ENCODE measurements at places on chromosomes 13 and 19.

- H3K27me3 ChIP-seq, result no peaks in the 10 kb centered on the region
- DNase-seq, result no peak
These were observed 10.3 kb downstream of the ZNF480 start for GRCh38 chr19:52307275-52307674.

DNA sequence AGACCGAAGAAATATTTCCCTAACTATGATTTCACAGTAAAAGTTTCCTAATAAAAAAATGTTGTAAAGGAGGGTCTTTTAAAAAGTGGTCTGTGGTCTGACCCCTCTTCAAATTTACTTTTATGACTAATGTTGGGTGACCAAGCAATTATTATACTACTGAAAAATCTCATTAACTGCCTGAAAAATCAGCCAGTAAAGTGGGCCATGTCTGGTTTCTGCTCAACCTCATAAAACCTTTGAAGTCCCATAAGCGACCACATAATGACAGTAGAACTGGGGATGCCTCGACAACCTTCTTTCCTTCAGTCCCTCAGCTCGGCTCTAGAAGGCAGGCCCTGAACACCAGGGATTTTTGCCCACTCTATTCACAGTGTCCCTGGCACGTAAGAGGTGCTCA, 434.3 kb downstream of the EFNB2 start:
- no peak for DNase-seq
- no peak overlapping the region for H3K4me3 ChIP-seq
- peaks cover 3% of the 10 kb centered on the region for H3K4me1 ChIP-seq
- no peaks in the 10 kb centered on the region for H3K27me3 ChIP-seq

DNA sequence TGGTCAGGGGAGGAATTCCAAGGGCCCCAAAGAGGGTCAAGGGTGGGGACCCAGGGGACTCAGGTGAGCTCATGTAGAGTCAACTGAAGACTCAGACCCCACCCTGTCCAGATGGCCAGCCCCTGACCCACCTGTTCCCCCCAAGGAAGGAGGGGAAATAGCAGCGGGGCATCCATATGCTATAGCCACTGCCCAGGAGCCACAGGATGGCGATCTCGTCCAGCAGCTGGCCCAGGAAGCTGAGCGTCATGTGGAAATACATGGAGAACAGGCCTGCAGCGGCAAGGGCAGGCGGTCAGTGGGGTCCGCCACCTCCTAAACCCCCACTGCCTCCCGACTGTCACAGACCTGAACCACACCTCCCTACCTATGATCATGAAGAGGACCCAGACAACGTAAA, 21.4 kb downstream of the ACER1 start:
- no peaks in the 10 kb centered on the region for H3K36me3 ChIP-seq
- H3K4me3 ChIP-seq, result no peak overlapping the region
- H3K4me1 ChIP-seq, result no peaks in the 10 kb centered on the region
- H3K27me3 ChIP-seq, result no peaks in the 10 kb centered on the region
- H3K27ac ChIP-seq, result no peak overlapping the region
- no peak for DNase-seq

- H3K27ac ChIP-seq, result no peak overlapping the region
- no peaks in the 10 kb centered on the region for H3K36me3 ChIP-seq
- no peaks in the 10 kb centered on the region for H3K4me1 ChIP-seq
- DNase-seq, result no peak
- no peak overlapping the region for H3K4me3 ChIP-seq
These were observed 8.4 kb upstream of the SIGLEC12 start for GRCh38 chr19:51509823-51510660.

- H3K4me1 ChIP-seq, result no peaks in the 10 kb centered on the region
- peak; percentile 27 for DNase-seq
- no peak overlapping the region for H3K4me3 ChIP-seq
- no peaks in the 10 kb centered on the region for H3K27me3 ChIP-seq
These were observed 23.1 kb downstream of the TBC1D4 start for GRCh38 chr13:75458696-75459422.

GRCh38 chr13:74773248-74773647, 639.0 kb upstream of the KLF12 start:
- H3K4me3 ChIP-seq, result no peak overlapping the region
- H3K36me3 ChIP-seq, result no peaks in the 10 kb centered on the region
- no peak overlapping the region for H3K27ac ChIP-seq
- no peaks in the 10 kb centered on the region for H3K27me3 ChIP-seq

DNA sequence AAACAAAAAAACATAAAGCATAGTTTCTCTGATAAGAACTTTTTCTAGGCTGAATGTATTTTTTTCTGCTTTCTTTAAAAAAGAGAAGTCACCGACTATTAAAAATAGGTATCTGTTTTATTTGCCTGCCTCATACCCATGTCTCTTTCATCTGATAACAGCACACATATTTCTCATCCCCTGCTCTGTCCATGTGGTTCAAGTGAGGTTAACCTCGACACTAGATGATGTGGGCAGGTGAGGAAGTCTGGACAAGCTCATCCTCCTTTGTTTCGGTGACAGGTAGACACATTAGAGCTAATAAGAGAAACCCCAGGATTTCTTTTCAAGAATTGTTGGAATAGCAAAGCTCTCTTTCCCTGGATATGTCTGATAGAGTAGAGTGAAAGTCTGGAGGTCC, 222.7 kb downstream of the GPC5 start:
- no peaks in the 10 kb centered on the region for H3K27me3 ChIP-seq
- DNase-seq, result no peak
- H3K27ac ChIP-seq, result no peak overlapping the region
- H3K36me3 ChIP-seq, result no peaks in the 10 kb centered on the region
- H3K4me3 ChIP-seq, result no peak overlapping the region

GRCh38 chr19:2578901-2579677, 103.2 kb downstream of the GADD45B start:
- no peaks in the 10 kb centered on the region for H3K36me3 ChIP-seq
- H3K27ac ChIP-seq, result peak overlapping the region; percentile 68
- H3K27me3 ChIP-seq, result no peaks in the 10 kb centered on the region
- DNase-seq, result peak; percentile 92
- peaks cover 18% of the 10 kb centered on the region for H3K4me1 ChIP-seq
- H3K4me3 ChIP-seq, result peak overlapping the region; percentile 37

DNA sequence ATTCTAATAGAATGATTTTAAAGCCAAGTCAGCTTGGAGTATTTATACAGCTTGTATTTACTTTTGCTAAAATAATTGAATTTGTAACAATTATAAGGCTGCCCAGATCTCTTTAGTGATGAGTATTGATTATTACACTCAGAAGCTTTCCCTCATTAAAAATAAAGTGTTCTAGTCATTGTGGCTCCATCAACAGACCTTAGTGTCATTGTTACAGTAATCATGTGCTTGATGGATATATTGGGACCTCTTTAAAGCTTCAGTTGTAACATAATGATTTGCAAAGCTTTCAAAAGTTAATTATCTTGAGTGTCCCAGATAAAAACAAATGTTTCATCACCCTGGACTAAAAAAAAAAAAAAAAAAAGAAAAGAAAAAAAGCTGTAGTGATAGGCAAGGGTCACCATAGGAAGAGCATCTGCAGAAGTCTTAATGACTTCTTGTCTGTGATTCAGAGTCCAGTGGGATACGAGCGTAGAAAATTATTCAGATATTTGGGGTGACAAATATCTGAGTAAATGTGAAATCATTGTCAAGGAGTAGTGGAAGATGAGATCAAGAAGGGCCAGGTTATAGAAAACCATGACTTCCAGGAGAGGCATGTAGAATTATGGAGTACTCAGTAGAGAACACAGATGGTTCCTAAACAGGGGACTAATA, 369.6 kb downstream of the DCT start:
- H3K4me1 ChIP-seq, result no peaks in the 10 kb centered on the region
- no peak overlapping the region for H3K27ac ChIP-seq

DNA sequence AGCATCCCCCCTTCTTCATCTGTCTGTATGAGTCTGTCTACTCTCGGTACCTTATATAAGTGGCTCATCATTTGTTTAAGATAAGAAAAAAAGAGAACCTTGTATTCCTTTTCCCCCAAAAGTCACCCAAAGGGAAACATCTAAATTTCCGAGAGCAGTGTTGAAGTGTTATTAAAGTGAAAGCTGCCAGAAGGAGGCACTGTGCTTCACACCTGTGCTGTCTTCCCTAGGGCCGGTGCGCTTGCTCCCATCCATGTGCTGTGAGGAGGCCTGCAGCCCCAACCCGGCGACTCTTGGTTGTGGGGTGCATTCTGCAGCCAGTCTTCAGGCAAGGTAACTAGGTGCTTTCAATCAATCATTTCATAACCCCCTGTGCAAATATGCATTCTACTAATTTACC, 97.5 kb downstream of the TNFRSF19 start:
- H3K27ac ChIP-seq, result no peak overlapping the region
- no peak for DNase-seq
- H3K36me3 ChIP-seq, result no peaks in the 10 kb centered on the region
- no peaks in the 10 kb centered on the region for H3K4me1 ChIP-seq
- H3K27me3 ChIP-seq, result no peaks in the 10 kb centered on the region
- no peak overlapping the region for H3K4me3 ChIP-seq

DNA sequence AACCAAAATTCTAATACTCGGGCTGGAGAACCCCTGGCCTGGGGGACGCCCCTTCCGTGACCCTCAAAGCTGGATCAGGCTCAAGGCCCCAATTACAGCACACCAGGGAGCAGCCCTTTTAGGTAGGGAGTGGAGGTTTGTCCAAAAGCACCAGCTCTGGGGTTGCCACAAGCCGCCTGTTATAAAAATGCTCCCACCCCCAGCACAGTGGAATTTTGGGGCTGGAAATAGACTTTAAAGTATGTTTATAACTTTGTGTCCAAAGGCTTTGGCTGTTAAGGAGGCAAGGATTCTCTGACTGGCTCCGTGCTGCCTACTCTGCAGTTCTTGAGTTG, 564 bp upstream of the GMIP start:
- no peak for DNase-seq
- H3K4me3 ChIP-seq, result no peak overlapping the region
- no peaks in the 10 kb centered on the region for H3K36me3 ChIP-seq
- no peaks in the 10 kb centered on the region for H3K27me3 ChIP-seq
- H3K27ac ChIP-seq, result no peak overlapping the region
- peaks cover 4% of the 10 kb centered on the region for H3K4me1 ChIP-seq

DNA sequence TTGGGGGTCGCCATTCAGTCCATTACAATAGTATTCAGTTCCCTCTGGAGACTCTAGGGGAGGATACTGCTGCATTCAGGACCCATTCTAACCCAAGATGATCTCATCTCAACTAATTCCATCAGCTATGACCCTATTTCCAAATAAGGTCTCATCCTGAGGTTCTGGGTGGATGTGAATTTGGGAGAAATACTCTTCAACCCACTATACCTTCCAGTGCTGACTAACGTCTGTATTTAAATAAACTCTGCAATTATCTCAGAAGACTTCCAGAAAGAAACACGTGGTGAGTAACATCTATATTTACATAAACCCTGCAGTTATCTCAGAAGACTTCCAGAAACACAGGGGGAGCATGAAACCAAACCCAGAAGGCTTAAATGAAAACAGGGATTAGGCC, 1300.7 kb downstream of the PCDH9 start:
- no peak overlapping the region for H3K27ac ChIP-seq
- no peak for DNase-seq
- H3K4me3 ChIP-seq, result no peak overlapping the region

GRCh38 chr13:34174671-34175145, 356.8 kb downstream of the RFC3 start:
- H3K4me1 ChIP-seq, result no peaks in the 10 kb centered on the region
- H3K27me3 ChIP-seq, result no peaks in the 10 kb centered on the region
- no peak for DNase-seq
- no peak overlapping the region for H3K27ac ChIP-seq

DNA sequence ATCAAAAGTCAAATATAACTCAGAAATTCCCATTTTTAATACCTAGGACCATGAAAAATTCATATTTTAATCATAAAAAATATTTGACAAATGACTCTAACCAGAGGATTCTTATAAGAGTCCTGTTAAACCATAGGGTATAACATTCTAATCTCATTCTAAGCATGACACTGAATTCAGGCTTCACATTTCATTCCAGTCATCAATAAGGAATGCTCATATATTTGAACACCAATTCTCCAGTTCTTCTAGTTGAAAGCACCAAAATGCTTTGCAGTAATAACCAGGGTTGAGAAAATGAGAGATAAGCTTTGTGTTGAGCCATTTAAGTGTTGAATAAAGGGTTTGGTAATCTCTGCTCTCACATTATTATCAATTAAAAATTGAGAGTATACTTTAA, 147.5 kb downstream of the VWA8 start:
- no peaks in the 10 kb centered on the region for H3K4me1 ChIP-seq
- DNase-seq, result no peak
- no peaks in the 10 kb centered on the region for H3K27me3 ChIP-seq
- no peaks in the 10 kb centered on the region for H3K36me3 ChIP-seq

DNA sequence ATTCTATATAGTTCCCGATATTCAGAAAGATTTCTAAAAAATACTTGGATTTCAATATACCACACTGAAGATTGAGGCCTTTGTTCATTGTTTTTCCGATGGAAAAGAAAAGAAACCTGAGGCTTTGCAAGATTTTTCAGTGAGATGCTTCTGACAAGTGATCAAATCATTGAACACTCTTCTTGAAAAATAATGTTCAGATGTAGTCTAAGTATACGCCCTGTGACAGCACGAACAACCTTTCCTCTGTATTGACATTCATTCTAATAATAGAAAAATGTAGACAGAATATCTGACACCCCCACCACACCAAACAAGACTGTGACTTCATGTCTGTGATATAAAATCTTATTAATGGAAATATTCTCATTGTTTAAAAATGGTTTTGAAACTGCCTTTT, 650.7 kb upstream of the KLHL1 start:
- H3K4me3 ChIP-seq, result no peak overlapping the region
- H3K27ac ChIP-seq, result no peak overlapping the region
- no peak for DNase-seq
- H3K4me1 ChIP-seq, result no peaks in the 10 kb centered on the region
- no peaks in the 10 kb centered on the region for H3K27me3 ChIP-seq
- H3K36me3 ChIP-seq, result no peaks in the 10 kb centered on the region

- no peaks in the 10 kb centered on the region for H3K36me3 ChIP-seq
- peak; percentile 69 for DNase-seq
- peak overlapping the region; percentile 98 for H3K27ac ChIP-seq
- peaks cover 12% of the 10 kb centered on the region for H3K4me1 ChIP-seq
These were observed 686 bp downstream of the SETDB2 start for GRCh38 chr13:49444524-49445395.

DNA sequence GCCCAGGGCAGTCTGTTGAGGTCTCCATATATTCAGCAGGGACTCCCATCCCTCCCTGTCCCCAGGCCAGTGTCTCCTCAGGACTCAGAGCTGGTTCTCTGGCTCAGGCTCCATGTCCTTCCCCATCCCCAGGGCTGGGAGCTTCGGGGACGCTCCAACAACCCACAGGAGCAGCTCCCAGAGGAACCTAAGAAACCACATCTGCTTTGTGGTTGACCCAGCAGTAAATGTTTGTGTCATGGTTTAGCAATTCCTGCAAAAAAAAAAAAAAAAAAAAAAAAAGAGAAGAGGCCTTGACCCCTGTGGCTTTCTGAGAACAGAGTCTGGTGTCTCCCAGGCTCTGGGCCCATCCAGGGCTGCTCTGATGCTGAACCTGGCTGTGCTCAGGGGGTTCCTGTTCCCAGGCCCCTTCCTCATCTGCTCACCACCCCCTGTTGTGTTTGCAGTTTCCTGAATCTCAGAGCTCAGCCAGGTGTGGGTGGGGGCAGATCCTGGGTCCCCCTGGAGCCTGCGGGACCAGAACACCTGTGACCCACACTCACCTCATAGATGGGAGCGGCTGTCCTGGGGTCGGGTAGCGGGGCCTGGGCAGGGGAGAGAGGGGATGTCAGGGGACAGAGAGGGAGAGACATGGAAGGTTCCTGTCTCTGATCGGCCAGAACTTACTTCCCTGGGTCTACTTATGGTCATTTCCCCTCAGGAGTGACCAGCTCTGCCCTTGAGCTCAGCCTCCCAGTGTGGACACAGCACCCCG, 25.2 kb upstream of the CEACAM1 start:
- DNase-seq, result no peak
- no peaks in the 10 kb centered on the region for H3K36me3 ChIP-seq
- no peak overlapping the region for H3K4me3 ChIP-seq
- no peak overlapping the region for H3K27ac ChIP-seq
- H3K4me1 ChIP-seq, result no peaks in the 10 kb centered on the region

- no peaks in the 10 kb centered on the region for H3K27me3 ChIP-seq
- no peak overlapping the region for H3K27ac ChIP-seq
- no peaks in the 10 kb centered on the region for H3K4me1 ChIP-seq
These were observed 3.0 kb downstream of the ENOX1 start for GRCh38 chr13:43783820-43784219.

Data from testis (tissue), 5 donors.